ENCODE measurements at places on chromosomes 4 and X. TPM values are rescaled to one million over a fixed set of nuclear protein-coding genes. Genes with fewer than 3 reads are reported as not detected.

- no peak for DNase-seq
Measured at GRCh38 chrX:140337263-140337662, 167.6 kb downstream of the SOX3 start.

- DNase-seq = no peak
Measured at GRCh38 chr4:85127653-85128052, 161.2 kb upstream of the WDFY3 start.

CYTL1 gene
- polyA plus RNA-seq = 0.05 TPM

HSFX1 gene
- 0.69 TPM for polyA plus RNA-seq

RADX gene
- polyA plus RNA-seq = 0.95 TPM

All from psoas muscle (tissue), 8 donors.